ELF-1 (cell line): ENCODE measurements at places on chromosomes 16 and 17.

GRCh38 chr17:60941028-60941427, 263.4 kb downstream of the BCAS3 start:
- no peak for DNase-seq

DNA sequence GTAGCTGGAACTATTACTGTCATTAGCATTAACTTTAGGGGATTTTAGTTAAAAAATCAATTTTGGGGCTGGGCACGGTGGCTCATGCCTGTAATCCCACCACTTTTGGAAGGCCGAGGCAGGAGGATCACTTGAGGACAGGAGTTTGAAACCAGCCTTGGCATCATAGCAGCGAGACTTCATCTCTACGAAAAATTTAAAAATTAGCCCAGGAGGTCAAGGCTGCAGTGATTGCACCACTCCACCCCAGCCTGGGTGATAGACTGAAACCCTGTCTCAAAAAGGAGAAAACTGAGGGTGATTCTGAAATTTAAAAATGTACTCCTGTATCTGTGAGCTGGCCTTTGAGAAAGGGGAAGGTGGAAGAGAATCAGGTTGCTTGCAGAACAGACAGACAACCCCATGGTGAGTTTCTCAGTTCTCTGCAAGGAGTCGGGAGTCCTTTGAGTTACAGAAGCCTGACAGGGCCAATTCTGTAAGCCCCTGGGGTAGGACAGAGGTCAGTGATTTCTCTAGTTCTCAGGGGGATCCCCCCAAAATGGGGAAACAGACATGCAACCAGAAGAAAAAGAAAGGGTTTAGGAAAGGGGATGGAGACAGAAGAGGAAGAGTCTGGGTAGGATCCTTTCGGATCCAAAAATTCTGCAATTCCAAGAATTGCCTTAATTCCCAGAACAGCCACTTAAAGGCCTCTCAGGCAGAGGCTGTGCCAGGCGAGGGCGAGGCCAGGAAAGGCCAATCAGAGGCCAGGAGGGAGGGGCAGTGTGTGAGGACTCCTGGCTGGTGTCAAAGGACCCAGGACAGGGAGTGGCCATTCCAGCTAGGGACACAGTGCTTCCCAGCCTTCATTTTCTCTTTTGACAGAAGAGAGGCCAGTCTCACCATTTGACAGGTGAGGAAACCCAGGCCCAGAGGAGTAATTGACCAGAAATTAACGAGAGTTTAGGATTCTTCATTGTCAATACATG, 6.7 kb downstream of the NUPR1 start:
- DNase-seq, result peak; percentile 88

DNA sequence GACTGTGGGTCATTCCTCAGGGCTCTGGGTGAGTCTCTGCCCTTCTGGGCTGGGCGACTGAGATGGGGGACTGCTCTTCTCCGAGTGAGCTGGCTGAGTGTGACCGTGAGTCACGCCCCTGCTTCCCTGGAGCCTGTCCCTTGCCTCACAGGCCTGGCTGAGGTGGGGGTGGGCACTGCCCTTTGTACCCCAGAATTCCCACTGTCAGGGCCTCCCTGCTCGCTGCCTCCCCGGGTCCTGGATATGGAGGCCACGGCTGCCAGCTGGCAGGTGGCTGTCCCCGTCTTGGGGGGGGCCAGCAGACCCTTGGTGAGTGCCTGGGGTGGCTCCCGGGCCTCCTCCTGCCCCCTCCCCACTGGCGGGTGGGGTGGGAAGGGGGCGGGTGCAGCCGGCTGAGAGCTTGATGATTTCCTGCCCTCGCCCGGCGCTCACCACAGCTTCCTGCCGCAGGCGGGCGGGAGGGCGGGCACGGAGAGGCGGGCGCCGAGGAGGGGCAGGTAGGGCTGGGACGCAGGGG, at the start of gene LAT:
TSS of gene LAT (plus strand) at position 434 of the 517 bp plus-strand sequence. CDS start 366 bp downstream, outside the sequence.
- DNase-seq, result no peak

- DNase-seq, result peak; percentile 55
Observed at GRCh38 chr17:13575922-13576419, 25.8 kb downstream of the HS3ST3A1 start.

GRCh38 chr17:17902877-17903276, 66.1 kb upstream of the SREBF1 start:
- DNase-seq, result no peak

- no peak for DNase-seq
Observed at GRCh38 chr16:2704983-2705275, 15.1 kb downstream of the PRSS27 start.

DNA sequence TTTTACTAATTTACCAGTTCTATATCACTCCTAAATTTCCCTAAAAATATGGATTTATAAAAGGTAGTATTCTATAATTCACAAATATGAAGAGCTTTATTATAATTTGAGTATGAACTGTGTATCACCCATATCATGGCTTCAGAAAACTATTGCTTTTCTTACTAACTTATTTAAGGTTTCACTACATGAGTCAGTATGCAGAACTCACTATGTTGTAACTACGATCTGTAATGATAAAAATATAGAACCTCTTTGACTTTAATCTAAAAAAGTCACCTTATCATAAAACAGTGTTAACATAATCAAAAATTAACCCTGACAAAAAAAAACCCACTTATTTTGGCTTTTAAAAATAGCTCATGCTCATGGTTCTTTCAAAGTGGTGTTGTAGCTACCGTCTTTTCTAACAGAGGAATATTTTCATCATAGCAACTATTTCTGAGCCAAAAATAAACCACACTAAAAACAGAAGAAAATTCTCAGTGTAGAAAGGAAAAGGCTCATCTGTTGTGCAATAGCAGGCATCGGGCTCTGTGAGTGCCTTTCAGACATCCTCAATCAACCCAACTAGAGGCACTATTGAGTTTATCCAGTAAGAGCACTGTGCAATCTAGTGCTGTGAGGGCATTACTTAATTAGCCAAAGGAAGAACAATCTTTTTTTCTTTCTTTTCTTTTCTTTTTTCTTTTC, 42.1 kb downstream of the ITGAM start:
- no peak for DNase-seq

GRCh38 chr16:30010844-30011713, at the start of gene DOC2A:
Gene DOC2A, minus strand, starts transcription at chr16:30011027. Its CDS starts 805 bp downstream, at chr16:30010222.
- DNase-seq, result no peak

DNA sequence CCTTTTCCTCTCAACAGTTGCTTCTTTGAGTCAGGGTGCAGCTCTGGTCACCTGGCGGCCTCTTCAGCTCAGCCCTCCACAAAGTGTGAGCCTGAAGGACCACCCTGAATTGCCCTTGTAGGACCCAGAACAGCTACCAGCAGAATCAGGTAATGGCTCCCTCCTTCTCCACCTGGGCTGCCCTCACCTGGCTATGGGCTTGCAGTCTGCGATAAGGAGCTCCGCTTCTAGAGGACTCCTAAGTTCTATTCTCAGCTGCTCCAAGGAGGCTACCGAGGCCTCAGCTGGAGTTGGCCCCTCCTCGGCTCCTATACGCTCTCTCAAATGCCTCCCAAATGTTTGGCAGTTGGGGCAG, 13.4 kb downstream of the SMIM5 start:
- no peak for DNase-seq

GRCh38 chr17:40470932-40471828, 27.9 kb downstream of the IGFBP4 start:
- peak; percentile 67 for DNase-seq
